Fibroblast of villous mesenchyme (primary cell): ENCODE measurements at places on chromosomes 5 and 9.

DNA sequence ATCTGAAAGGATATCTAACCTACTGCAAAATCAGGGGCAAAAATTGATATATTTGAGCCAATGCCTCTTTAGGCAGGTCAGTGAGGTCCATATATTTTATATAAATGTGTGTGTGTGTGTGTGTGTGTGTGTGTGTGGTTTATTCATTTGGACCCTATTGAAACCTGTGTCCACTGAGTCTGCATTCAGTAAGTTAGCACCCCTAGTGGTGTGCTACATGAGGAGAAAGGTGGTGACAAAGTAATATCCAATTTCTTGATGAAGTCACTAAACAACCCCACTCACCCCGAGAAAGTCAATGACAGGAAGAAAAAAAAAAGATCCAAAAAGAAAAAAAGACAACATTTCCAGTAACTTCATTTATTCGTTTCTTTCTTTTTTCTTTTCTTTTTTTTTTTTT lies 4.1 kb downstream of the FBXW11 start:
- DNase-seq = no peak

GRCh38 chr5:6394429-6395101 lies 16.2 kb upstream of the MED10 start:
- no peak for DNase-seq

GRCh38 chr5:141605523-141606277 lies 13.1 kb downstream of the DIAPH1 start:
- DNase-seq = peak; percentile 62

DNA sequence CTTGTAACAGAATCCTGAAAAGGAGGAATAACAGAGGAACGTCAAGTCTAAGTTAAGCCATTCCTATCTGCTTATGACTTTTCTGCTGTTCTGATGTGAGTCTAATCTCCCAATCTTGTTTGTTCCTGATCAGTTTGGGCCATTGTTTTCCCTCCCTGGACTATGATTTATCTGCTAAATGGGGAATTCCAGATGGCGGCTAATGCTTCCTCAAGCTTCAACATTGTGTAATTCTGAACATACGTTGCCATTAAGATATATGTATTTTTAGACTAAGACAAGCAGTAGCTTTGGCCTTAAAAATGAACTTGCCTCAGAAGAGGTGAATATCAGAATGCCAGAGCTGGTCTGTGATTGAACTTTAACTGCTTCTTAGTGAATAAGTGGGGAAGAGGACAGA lies 142.7 kb downstream of the PRKACG start:
- DNase-seq = no peak

- DNase-seq = no peak
Measured at GRCh38 chr9:2059274-2059929, 44.3 kb downstream of the SMARCA2 start.
